ENCODE measurements at places on chromosomes 7 and 10.

DNA sequence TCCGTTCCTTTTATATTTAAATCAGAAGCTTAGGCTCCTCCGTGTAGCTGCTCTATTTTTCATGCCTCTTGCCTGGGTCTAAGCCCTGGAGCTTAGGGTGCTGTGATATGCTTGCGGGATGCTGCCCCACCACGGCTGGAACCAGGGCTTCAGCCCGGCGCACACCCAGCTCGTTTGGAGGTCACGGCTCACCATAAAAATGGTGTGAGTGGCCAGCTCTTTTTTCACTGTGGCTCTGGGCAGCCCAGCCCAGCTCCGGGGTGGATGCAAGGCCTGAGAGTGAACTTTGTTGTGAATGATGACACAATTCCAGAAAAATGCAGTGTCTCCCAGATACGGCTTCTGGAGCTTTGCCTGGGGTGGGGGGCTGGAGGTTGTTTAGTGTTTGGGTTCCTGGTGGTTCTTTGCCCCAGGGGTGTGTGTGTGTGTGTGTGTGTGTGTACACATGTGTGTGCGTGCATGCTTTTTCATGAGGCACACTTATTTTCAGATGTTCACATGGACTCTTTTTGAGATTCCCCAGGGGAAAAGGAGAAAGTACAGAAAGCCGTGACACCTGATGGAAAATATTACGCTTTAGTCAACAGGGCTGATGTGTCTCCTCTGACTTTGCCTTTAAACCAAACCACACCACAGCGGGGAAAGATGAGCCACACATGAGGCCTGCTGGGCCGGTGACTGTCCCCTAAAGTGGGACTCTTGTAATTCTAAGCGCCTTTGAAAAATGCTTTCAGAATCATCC, 46.2 kb downstream of the GRK5 start:
- DNase-seq = peak; percentile 81

GRCh38 chr7:80611353-80611752, 27.1 kb upstream of the CD36 start:
- no peak for DNase-seq

GRCh38 chr10:54485971-54486370, 315.1 kb downstream of the PCDH15 start:
- DNase-seq = no peak

DNA sequence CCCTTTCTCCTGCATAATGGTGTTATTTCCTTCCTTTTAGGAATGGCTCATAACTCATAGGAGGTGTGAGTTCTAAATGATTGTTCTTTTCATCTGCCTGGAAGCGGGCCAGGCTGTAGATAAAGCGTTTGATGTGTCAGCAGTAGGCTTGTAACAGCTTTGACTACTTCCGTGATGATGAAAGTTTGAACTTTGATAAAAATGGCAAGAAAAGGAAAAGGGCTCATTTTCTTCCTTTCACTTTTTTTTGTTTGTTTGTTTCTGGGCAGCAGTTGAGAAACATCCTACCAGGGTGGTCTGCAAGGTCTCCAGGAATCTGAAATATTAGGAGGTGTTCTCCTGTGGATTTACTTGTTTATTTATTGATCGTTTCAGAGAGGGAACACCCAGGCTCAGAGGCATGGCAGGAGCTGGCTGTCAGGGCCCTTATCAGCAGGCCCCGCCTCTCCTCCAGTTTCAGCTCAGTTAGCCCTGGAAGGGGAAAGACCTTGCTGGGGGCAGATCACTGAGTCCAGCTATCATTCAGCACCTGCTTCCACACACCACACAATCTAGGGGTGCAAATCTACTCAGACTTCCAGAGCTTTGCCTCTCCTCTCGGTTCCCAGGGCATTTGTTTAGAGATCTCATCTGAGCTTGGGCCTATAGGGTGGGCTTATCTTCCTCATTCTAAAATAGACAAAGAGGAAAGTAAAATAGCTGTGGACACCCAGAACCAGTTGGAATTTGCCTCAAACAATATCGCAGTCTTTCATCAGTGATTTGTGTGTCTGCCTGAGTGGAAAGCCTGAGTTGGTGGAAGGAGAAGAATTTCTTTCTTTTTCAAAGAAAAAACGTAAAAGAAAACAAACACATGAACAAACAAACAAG, 130.9 kb downstream of the BMPER start:
- no peak for DNase-seq

DNA sequence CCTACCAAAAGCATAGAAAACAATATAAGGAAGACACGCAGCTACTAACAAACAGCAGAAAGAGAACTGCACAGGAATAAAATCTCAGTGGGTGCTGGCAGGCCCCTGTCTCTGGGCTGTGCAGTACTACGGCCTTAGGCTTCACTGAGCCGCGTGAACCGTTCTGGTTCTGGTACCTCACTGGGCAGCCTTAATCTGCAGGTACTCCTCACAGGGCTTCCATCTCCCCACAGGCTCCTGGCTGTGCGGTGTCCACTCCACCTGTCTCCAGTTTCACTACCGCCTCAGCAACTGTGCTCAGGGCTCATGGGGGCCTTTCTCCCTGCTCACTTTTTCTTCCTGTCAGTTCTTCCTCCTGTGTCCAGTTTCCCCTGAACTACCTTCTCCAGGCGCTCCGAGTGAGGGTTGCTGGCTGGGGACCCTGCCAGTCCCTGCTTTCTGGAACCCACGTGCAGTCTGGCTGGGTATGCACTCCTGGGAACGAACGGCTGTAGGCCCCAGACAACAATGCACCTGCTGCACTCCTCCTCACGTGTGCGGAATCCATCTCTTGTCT, 75.7 kb downstream of the VIPR2 start:
- peak; percentile 19 for DNase-seq

GRCh38 chr7:103065667-103066066, 8.9 kb downstream of the FBXL13 start:
- peak; percentile 20 for DNase-seq

- no peak for DNase-seq
Measured at GRCh38 chr7:31794851-31795344, 107.9 kb downstream of the PPP1R17 start.

GRCh38 chr7:98283127-98283886, 1.8 kb downstream of the BRI3 start:
- DNase-seq = no peak

DNA sequence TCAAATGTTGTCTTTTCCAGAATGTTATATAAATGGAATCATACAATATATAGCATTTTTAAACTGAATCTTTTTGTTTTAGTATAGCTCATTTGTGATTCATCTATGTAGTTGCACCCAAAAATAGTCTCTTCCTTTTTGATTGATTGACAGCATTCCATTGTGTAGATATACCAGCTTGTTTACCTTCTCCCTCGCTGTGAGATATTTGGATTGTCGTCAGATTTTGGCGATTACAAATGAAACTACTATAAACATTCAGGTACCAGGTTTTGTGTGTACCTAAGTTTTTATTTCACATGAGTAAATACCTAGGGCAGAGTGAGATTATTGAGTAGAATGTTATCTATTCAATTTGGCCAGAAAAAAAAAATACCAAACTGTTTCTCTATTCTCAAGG, 584.7 kb upstream of the SORCS1 start:
- no peak for DNase-seq

GRCh38 chr7:43768887-43769272, 10.4 kb downstream of the BLVRA start:
- no peak for DNase-seq
